Brain microvascular endothelial cell (primary cell): ENCODE measurements at places on chromosomes 7 and 10.
A peak's percentile ranks its signal among the peaks of the same experiment; 100 is the strongest.

DNA sequence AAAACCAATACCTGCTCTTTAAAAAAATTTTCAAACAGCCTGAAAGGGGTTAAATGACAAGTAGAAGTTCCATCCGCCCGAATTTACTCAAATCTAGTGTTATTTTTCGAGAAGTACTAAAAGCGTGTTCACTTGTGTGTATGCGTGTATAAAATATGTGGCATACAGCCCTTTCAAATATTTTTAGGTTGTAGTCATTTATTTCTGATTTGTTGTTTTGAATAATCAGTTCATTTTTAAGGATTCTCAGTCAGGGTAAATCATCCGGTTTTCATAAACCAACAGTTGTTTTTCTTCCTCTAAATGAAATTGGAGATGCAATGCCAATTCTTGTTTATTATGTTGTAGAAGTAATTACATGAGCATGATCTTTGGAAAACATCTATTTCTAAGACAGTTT lies 6.9 kb upstream of the SUN1 start:
- DNase-seq: no peak

DNA sequence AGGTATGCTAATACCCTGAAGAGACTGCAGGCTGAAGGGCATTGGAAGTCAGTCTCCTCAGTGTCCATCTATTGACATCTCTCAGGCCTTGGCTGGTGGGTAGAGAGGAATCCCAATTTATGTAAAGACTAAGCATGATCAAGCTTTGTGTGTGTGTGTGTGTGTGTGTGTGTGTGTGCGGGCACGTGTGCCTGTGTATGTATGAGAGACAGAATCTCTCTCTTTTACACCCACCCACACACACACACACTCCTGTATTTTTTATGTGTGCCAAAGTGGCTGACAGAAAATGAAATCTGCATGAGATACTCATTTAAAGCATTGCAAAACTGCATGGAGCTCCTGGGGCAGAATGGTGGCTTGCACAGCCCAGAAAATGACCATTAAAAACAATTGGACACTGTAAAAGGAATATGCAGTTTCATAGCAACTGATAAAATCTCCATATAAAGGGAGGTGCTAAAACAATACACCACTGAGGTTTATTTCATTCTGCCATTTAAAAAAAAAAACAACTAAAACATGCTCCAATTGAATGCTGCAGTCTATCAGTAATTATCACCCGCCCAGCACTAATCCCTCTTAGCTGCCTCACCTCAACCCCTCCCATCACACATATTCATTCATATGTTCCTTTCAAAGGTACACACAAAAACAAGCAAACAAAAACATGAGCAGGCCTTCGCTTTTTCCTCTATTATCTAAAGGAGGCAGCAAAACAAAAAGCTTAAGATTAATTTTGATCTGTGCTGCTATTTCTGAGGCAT lies 385.0 kb downstream of the KCNMA1 start:
- DNase-seq: no peak

DNA sequence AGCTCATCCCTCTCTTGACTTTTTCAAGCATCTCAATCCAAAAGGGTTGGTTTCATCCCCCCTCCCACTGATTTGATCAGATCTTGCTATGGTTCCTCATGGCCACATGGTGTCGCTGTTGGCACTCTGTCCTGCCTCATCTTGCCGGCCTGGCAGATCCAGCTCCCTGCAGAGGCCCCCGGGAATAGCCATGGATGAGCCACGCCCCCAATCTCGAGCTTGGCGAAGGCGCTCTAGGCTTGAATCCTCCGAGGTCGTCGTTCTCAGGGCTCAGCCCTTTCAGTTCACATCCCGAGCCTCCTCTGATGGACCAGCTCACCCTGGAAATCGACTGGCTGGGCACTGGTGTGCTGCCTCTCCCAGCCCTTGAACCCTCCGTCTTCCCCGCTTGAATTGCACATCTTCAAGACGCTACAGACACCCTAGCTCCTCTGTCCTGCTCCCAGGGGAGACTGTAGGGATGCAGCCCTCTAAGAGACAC lies 628.7 kb downstream of the TYW1 start:
- DNase-seq: peak; percentile 24

GRCh38 chr10:1048349-1048731 lies 579 bp downstream of the IDI1 start:
- no peak for DNase-seq

DNA sequence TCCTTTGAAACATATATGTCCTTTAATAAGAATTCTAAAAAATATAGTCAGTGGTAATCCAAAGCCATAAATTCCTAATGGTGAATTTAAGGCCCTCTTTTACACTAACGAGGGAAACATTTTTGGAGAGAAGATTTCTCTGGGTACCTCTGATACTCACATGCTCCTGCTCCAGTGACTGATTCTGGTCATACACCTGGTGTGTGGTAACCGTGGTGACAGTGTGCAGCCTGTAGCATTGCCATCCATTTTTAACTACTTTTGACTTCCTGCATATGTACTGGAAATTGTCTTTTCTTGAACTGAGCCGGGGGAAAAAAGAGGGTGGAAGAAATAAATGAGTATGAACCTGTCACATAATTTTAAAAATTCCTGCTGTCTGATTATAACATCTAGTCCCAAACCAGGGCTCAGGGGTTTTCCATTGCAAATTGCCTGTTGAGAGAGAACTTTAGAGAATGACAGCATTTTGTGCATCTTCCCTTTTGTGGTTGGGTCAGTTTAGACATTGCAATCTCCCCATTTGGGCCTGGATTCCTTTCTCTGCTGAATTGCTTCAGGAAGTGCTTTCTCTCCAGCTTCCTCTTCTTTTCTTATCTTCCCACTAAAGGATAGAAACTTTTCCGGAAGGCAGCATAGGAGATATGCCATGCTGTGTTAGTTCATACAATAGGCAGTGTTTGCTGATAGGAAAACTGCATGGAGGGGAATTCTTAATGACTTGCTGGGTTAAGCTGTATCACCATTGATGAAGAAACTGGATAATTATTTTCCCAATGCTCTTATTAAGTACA lies 125.5 kb downstream of the GRM3 start:
- no peak for DNase-seq

- no peak for DNase-seq
These were observed 4.3 kb downstream of the KCNH2 start for GRCh38 chr7:150973571-150974451.

GRCh38 chr7:3174515-3175284 lies 126.4 kb upstream of the SDK1 start:
- DNase-seq: no peak

DNA sequence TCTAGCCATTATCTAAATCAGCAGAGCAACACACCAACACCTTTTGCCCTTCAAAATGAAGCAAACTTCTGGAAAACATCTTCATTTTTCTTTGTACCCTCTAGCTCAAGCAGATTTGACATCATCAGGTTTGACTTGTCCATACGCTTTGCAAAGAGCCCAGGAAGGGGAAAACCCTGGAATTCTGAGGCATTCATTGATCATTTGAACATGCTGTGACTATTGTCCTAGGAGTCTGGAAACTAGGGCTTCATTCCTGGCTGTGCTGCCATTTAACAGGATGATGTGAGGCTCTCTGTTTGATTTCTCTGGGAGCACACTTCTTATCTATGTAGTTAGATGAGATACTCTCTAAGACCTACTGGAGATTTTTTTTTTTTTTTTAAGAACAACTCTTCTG lies 23.5 kb downstream of the GATA3 start:
- DNase-seq: no peak

DNA sequence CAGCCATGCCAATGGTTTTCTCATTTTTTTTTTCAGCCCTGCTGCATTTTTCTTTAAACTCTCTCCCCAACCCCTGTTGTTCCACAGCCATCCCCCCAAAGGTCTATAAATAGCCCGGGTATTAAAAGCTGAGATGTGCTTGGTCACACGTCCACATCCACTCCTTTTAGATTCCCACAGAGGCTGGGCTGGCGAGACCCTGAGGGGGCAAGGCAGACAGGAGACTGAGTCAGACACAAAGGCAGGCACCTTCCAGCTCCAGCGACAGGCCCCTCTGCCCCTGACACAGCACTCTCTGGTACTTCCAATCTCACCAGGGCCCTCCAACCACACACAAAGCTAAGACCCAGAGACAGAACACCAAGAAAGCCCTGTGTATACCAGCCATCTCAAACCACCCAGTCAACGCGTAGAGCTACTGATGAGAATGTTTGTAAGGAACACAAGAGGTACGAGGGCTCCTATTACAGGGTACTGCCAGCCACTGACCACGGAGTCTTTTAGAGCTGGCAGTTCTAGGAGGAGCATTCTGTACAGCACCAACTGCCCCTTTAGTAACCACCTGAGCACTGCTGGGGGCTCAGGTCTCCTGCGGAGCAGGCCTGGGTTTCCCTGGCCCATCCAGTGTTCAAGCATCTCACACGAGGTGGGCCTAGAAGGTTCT lies 64.2 kb upstream of the DDC start:
- no peak for DNase-seq

DNA sequence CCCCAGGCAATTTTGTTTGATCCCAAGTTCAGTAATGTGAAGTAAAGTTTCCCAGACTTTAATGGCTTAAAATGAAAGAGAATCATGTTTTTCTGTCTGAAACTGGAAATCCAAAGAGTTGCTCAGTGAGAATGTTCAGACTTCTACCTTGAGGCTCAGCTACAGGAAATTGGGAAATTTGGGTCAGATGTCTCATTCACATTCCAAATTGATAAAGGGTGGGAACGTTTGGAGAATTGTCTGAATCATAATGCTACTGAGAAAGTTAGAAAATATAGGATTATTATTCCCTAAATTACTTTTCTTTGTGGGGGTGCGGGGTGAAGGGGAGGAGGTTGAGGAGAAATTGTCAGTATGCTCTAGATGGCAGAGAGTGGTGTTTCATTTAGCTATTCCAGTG lies 773.9 kb downstream of the LRMDA start:
- no peak for DNase-seq

DNA sequence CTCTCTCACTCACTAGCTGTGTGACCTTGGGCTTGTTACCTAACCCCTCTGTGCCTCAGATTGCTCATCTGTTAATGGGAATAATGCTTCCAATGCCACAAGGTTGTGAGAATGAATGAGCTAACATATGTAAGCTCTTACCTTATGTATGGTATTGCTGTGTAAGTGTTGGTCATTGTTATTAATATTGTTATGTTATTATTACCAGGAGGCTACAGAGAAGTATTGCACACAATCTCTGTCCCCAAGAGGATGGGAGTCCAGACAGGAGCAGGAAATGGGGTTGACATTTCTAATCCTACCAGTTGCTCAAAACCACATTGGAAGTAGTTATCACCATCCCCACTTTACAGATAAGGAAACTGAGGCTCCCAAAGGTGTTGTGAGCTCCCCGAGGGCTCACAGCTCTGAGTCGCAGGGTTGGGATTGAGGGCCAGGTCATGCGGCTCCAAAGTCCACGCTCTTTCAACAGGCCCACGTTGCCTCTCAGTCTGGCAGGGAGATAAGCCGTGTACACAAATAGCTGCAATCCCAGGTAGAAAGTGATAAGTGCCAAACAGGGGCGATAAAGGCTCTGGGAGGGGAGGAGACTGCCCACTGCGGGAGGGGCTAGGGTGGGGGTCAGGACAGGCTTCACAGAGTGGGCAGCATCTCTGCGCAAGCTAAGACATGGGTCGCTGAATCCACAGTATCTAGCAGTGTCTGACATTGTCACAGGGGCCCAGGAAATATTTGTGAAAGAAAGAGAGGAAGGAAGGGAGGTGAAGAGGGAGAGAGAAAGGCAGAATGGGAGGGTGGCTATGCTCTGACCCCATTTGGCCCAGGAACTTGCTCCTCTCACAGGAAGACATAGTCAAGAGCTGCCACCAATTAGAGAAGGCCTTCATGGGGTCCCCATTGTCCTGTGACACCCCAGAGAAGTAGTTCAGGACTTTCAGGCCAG lies 9.6 kb upstream of the ZMIZ1 start:
- no peak for DNase-seq

DNA sequence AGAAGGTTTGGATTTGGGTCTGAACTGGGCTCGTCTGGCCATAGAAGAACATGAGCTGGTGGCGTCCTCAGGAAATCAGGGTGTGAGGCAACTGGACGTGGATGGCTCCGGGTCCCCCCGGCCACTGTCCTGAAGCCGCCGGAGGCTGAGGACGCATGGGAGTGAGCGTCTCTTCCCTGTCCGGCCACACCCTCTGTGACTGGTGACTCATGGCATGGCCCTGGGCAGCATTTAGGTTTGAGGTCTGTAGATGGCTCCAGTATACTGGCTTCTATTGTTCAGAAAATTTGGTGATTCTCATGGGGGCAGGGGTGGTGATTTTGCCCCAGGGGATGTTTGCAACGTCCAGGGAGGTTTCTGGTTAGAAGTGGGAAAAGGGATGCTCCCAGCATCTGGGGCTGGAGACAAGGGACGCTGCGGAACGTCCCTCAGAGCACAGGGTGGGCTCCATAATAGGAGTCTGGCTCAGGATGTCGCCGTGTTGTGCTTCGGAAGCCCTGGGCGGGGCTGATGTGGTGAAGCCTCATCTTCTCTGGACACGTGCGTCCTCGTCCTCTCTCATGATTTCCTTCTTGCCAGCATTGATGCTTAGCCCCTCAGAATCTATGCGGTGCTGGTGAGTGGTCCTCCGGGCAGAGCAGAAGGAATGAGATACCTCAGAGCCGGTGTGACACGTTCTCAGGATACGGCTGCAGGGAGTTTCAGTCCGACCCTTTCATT lies 49.9 kb downstream of the PITRM1 start:
- no peak for DNase-seq

DNA sequence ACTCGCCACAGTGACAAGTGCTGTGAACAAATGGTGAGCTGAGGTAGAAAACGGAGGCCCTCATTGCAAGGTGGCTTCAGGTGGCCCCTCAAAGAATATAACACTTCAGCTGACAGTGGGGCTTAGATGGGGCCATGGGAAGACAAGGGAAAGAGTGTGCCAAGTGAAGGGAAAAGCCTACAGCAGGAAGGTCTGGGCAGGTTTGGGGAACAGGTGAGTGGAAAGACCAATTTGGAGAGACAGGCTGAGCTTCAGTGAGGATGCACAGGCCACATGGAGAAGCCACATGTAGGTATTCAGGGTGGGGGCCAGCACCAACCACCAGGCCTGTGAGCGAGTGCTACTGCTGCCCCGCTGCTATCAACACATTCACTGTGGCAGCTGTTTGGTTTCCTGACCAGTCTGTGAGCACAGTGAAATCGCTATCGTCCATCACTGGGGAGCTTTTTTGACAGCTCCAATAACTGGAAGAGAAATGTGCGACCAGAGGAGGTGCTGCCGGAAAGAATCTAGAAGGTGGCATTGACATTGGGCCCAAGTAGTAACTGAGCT lies 3.4 kb downstream of the POLD2 start:
- DNase-seq: no peak
